ENCODE measurements at places on chromosomes 11 and 22.
A peak's percentile ranks its signal among the peaks of the same experiment; 100 is the strongest.

DNA sequence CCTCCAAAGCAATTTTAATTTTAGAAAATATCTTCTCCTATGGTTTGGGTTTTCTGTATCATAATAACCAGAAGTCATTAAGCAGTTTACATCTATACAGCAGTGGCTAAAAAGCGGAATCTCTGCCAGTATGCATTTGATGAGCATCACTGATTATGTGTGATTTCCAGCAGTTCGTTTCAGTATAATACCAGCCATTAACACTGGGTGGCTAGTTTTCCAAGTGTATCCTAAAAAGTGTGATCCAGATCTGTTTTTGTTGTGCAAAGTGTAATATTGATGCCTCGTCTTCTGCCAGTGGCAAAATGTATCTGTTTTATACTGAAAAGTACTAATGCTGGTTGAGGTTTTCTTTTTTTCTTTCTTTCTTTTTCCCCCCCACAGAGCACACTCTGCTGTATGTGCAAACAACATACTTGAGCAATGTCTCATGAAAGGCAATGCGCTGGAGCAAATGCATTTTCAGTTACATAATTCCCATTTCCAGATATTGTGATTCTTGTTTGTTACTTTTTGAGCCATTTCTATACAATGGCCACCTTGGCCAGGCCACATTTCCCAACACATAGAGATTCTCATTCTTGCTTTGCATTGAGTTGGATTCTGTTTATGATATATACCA is 64.2 kb downstream of the SLC36A4 start:
- DNase-seq = peak; percentile 93

GRCh38 chr11:48107188-48107704 is 109.4 kb upstream of the OR4B1 start:
- DNase-seq = no peak

- no peak for DNase-seq
These were observed 1.5 kb downstream of the ROBO4 start for GRCh38 chr11:124896071-124896750.

- DNase-seq = no peak
These were observed 39.4 kb upstream of the TSPAN18 start for GRCh38 chr11:44687388-44687787.

- no peak for DNase-seq
These were observed 6.4 kb downstream of the STARD10 start for GRCh38 chr11:72787216-72788104.

DNA sequence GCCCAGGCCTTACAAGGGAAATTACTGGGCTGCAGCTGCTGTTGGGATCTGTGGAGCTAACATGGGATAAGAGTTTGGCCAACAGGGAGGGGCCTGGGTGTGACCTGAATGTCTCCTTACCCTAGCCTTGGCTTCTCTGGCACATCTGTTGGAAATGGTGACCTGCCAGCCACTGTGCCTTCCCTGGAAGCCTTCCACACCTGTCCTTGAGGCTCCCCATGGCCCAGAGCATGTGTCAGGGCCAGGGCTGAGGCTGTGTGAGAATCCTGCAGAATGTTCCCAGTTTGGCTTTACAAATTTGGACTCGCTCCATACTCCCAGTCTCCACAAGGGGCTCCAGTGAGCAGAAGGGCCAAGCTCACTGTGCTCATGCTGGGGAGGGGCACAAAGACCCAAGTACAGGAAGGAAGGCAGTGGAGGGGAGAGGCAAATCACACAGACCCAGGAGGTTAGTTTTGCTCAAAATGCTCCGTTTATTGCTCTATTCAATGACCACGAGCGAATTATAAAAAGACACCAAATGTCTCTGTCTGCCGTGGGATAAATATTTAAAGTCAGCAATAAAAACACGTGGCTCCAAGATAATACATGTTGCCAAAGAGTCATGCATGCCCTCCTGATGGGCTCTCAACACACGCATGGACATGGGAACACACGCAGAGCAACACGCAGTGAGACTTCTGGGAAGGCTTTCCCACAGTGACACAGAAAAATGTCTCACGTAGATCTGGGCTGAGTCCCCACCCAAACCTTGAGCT is 1.7 kb upstream of the IGSF22 start:
- DNase-seq = peak; percentile 61

DNA sequence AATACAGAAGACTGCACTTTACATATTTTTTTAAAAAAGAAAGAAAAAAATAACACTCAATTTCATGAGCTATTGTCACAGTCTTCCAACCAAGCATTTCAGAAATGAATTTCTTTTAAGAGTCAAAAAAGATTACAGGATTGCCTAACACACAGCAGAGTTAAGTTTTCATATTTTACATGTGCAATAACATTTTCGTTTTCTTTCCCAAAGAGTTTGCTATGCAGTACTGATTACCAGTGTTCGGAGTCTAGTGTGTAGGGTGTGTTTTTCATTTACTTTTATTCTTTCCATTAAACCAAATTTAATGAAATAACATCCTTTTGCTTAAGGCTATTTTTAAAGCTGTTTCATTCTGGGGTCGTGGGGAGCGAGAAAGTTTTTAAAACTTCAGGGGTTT is 53.2 kb downstream of the MN1 start:
- no peak for DNase-seq

GRCh38 chr11:130598433-130598832 is 150.0 kb downstream of the ADAMTS15 start:
- DNase-seq = no peak

DNA sequence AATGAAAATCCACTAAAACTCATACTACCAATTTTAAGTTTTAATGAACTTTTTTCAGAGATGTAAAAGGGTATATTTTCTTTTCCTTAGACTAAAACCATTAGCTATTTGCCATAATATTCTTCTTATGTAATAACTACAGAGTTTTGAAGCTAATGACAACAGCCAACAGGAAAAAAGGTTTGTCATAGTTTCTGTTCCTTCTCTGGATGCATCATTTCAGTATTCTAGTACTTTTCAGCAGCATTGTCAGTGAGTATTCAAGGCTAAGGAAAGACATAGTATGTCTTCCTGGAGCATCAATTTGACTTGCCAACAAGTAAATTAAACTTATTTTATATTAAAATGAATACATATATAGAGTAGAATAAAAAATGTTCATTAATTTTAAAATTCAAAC is 166.0 kb downstream of the METTL15 start:
- DNase-seq = no peak

- DNase-seq = no peak
These were observed 30.7 kb downstream of the SCUBE2 start for GRCh38 chr11:9060700-9061111.

- DNase-seq = peak; percentile 77
These were observed 136.2 kb downstream of the CD44 start for GRCh38 chr11:35274909-35275785.

- no peak for DNase-seq
These were observed 15.1 kb upstream of the EFCAB6 start for GRCh38 chr22:43827003-43827735.
